IPS DF 19.7 (cell line): ENCODE measurements at places on chromosomes 3 and 15.
A peak's percentile ranks its signal among the peaks of the same experiment; 100 is the strongest.

GRCh38 chr15:77864211-77865105 is 213.1 kb downstream of the TBC1D2B start:
- no peak for DNase-seq

- no peak for DNase-seq
These were observed 215.5 kb downstream of the NR1D2 start for GRCh38 chr3:24160424-24161095.

- DNase-seq: no peak
These were observed 48.5 kb downstream of the PCSK6 start for GRCh38 chr15:101440846-101441590.

GRCh38 chr15:49901321-49901720 is 217.7 kb downstream of the ATP8B4 start:
- DNase-seq: no peak

- no peak for DNase-seq
These were observed 17.2 kb downstream of the KLF13 start for GRCh38 chr15:31343831-31344230.

- no peak for DNase-seq
These were observed 177.5 kb downstream of the SUCNR1 start for GRCh38 chr3:152050903-152051302.

DNA sequence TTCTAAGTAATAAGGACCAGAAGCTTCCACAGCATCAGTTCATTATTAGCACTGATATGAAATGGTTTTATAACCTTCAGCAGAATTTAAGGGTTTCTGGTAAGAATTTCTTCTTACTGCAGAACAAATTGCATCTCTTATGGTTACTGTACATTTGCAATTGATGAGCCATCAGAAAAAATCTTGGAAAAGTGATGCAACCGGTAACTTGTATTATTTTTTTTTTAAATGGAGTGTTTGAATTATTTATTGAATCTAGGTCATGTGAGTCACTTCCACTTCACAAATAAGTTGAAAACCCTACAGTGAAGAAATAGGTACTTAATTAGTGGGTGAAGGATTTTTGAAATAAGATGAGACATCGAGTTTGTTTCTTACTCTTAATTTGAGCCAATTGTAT is 786.0 kb downstream of the TUSC7 start:
- no peak for DNase-seq

GRCh38 chr3:124730129-124730940 is at the start of gene UMPS:
TSS of gene UMPS (plus strand) at chr3:124730452. CDS start at chr3:124730472, 20 bp downstream.
- peak; percentile 35 for DNase-seq

GRCh38 chr15:47987461-47987860 is 133.3 kb upstream of the SLC24A5 start:
- DNase-seq: no peak

DNA sequence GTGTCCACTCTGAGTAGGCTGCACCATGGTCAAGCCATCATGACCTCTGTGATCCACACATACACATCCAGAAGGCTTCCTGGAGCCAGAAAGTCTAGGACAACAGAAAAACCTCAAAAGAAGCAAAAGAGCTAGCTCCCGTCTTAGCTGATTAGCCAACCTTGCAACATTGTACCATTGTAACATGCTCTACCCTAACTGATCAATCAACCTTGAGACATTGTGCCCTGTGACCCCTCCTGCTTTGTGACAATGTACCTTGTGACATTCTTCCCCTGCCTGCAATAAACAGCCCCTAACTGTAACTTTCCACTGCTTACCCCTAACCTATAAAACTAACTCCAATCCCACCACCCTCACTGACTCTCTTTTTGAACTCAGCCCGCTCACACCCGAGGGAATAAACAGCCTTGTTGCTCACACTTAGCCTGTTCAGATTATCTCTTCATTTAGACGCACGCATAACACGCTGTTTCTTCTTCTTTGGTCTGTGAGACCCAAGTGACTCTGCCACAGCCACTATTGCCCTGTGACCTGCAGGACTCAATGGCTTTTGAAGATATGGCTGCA is 1104.6 kb downstream of the OTOL1 start:
- no peak for DNase-seq

- DNase-seq: no peak
These were observed 43.4 kb downstream of the SLCO2A1 start for GRCh38 chr3:133986311-133986710.

GRCh38 chr3:127639173-127640041 is 10.4 kb downstream of the PODXL2 start:
- no peak for DNase-seq

DNA sequence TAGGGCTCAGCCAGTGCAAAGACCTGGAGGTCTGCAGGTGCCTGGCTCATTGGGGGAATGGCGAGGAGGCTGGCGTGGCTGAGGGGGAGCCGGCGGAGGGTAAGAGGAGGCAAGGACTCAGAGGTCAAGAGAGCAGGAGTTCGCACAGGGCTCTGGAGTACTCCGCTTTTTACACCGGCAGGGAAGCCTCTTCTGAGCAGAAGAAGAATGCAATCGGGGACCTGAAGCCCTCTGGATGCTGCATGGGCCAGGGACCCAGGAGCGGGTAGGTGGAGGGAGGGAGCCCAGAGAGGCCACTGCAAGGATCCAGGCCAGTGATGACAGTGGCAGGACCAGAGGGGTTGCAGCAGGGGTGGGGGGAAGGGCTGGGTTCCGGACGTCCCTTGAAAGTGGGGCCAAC is 70.4 kb upstream of the TAMM41 start:
- DNase-seq: no peak

DNA sequence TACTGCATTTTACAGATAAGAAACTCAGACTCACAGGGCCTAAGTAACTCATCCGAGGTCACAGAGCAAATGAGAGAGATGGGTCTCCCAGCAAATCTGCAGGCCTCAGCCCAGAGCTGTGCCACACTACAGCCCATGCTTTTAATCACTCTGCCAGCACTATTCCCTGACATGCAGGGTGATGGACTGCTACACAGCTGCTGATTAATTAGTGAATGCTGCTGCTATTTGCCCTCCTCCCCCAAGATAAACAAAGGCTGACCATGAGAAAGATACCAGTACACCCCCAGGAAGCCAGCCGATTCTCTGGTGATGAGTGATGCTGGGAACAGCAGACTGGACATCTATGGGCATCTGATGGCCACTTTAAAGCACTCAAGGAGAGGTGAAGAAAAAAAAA is 39.3 kb downstream of the RFTN1 start:
- DNase-seq: no peak

DNA sequence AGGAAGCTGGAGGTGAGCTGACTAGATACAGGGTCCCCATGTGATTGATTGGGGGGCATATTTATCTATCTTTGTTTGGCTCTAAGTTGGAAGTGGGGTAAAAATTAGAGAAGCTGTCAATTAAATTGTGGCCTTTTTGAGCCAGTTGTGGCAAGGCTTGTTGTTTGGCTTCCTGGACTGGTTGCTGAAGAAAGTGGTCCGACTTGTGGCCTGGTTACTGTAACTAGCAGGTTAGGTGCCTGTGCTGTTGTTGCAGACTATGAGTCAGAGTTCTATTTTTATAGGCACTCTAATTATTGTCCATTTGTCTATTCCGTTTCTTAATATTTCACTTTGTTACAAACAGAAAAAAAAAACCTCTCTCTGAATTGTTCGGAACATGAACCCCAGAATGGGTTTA is 129.1 kb upstream of the CNTN6 start:
- DNase-seq: no peak

DNA sequence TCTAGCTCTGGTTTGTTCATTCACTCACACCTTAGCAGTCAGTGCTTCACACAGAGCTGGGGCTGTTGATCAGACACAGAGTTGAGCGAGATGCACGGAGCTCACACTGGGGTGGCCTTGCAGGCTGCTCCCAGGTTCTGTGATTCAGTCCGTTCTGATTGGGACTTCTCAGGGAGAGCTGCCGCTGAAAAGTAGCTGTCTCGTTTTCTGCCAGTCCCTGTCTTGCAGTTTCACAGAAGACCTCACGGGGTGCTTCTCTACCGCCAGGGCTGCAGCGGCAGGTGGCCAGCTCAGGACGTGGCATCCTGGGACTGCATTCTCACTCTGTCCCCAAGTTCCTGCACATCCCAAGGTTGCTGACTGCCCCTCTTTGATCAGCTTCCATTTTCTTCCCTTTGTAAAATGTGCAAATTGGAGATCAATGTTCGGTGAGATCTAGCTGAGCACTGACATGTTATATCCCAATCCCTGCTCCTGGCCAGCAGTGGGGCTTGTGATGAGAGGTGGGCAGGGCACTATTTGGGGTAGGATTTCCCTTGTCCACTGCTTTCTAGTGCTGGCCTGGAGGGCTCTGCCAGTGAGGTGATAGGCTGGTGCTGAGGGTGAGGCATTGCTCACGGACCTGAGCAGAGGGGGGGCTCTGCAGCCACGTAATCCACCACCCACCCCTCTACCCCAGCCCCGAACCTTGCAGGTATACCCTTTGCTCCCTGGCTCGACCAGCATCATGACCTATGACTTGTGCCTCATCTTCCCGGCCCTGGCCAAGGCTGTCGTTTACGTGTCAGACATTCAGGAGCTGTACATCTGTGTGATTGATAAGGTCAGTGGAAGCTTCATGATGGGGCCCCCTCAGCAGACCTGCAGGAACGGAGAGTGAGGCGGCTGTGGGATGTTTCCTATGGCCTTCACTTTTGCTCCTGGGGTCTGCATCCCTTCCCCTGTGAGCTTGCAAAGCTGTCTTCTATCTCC is 5.3 kb upstream of the TXNRD3 start:
- DNase-seq: no peak

DNA sequence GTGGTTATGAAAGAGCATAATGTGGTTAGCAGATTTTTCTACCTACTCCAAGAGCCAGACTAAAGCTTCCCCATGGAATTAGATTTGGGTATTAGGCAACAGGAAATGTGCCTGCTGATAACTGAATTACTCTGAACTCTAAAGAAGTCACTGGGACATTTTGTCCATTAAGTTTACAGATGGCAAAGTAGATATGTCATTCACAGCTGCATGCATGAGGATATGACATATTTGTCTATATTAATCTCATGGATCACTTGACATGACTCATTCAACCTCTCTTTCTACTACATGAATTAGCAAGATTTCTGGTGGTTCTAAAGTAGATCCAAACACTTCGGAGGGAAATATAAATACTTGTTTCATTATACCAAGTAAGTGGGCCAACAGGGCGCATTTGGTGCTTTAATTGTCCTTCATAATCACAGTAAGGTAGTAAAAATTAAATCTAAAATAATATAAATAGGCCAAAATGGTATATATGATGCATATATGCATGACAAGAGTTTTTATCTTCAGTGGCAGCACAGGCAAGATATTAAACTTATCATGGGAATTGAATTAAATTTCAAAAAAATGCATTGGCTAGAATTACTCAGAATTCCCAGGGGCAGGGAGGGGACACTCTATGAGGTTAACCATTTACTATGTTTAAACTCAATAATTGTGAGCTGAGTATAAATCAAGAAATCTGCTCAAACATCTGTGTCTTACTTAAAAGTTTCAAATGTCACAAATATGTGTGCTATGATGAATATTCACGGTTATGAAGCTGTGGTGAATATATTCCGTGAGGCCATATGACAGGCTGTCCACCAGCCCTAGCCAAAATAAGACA is 365.3 kb upstream of the KCNMB2 start:
- no peak for DNase-seq

GRCh38 chr3:136984837-136985236 is 27.1 kb downstream of the IL20RB start:
- no peak for DNase-seq

GRCh38 chr3:23668430-23668904 is 137.3 kb upstream of the UBE2E1 start:
- no peak for DNase-seq

DNA sequence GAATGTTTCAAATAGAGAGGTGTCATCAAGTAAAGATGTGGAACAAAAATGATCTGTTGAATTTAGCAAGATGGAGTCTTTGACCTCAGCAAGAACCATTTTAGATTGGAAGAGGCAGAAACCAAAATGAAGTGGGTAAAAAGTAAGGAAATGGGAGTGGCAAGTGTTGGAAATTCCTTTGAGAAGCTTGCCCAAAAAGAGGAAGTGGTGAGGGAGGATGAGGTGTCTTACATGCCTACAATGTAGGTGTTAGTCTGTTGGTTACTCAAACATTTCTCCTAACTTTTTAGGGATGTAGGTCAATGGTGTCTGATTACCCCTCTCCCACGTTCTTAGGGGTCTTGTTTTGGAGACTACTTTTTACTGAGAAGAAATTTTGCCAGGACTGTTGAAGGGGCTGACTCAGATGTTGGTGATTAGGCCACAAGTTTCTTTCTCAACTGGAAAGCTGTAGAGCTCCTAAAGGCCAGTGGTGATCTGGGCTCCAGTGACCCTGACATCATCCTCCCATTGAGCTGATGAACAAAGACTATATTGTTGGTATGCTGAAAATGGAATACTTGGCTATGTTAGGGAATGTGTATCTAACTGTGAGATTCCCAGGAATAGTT is 5.1 kb downstream of the PPP2R3A start:
- no peak for DNase-seq

DNA sequence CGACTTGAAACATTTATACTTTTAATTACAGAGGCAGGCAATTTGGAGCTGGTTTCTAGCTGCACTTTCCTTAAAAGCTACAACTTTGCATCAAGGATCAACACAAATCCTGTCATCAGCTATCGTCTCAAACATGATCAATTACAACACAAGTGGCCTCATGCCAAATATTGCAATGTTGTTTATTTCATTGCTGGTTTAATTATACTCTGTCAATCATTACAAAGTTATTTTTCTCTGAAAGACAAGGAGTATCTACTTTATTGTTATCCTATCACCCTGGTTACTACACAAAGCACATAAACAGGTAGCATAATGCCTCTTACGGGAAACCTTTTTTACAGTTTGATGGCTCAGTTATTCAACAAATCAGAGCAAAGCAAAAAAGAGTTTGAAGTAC is 58.0 kb upstream of the FOXB1 start:
- no peak for DNase-seq

- DNase-seq: no peak
These were observed 3.6 kb downstream of the GADL1 start for GRCh38 chr3:30890907-30891306.

DNA sequence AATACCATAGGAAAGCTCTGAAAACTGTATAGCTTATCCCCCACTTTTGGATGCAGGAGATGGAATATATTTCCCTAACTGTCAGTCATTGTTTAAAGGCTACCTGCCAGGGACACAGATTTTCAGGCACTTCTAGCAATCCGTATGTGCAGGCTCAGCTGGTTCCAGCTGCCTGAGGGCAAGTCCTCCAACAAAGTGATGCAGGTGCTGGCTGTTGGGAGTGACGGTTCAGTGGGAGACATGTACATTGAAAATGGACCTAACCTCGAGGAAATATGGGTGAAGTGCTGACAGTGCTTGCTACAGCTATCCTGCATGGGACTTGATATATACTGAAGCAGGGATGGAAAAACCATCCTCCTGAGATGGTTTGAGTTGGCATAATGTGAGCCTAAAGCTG is 153.1 kb upstream of the GAP43 start:
- no peak for DNase-seq

GRCh38 chr3:31636049-31636448 is 103.3 kb downstream of the STT3B start:
- no peak for DNase-seq

GRCh38 chr15:89362203-89363101 is 27.8 kb upstream of the POLG start:
- DNase-seq: no peak

- DNase-seq: no peak
These were observed 619.0 kb upstream of the AGTR1 start for GRCh38 chr3:148078658-148079057.

GRCh38 chr3:36175113-36175812 is 205.0 kb upstream of the STAC start:
- DNase-seq: no peak
